ENCODE measurements at places on chromosomes 1 and 21.

DNA sequence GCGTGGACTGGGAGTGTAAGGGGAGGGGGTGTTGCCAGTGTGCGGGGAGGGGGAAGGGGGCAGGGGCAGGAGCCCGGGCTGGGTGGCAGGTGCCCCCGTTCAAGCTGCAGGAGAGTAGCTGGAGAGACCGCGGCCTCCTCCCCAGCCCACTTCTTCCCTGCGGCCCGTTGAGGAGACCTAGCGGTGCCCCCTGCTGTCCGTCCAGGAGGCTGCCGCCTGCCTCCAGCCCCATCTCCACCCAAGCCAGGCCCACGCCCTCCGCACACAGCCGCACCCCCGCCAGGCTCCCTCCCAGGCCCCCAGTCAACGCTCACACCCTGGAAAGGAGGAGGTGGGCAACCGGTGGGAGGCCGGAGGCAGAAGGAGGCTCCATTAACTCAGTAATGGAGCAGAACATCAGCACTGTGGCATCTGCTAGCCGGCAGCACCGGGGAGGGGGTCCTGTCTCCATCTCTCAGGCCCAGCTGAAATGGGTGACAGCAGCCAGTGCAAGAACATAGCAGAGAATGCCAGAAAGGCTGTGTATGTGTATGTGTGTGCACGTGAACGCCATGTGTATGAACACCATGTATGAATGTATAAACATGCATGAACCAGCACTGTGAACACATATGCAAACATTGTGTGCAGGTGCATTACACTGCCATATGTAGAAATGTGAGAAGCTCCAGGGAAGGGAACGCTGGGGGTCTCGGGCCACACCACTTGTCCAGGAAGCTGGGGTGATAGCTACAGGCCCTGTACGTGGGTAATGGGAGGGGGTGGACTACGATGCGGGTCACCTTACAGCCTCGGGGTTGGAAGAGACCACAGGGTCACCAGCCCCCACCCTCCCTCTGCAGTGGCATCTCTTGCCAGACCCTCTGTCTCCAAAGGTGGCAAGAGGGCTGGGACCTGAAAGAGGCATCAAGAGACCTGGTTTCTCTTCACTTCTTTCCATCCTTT is 84.6 kb downstream of the SYT2 start:
- DNase-seq: no peak

- no peak for DNase-seq
Measured at GRCh38 chr1:93960641-93961147, 51.5 kb upstream of the GCLM start.

DNA sequence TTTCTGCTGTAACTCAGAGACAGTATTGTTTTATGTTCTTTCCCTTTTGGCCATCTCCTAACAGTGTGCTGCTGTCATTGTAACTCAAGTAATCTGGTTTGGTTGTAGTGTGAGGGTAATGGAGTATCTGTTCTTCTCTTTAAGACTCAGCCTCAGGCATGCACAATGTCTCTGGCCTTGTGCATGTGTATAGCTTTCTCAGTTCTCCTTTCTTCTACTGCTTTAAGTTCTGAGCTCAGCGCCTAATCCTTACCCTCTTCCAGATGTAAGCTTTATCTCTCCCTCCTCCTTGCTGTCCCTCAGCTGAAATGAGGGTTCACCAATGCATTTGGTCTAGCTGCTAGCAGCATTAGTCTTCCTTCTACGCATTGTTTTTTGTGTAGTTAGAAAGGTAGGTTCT is 1420.4 kb upstream of the PRMT6 start:
- no peak for DNase-seq

DNA sequence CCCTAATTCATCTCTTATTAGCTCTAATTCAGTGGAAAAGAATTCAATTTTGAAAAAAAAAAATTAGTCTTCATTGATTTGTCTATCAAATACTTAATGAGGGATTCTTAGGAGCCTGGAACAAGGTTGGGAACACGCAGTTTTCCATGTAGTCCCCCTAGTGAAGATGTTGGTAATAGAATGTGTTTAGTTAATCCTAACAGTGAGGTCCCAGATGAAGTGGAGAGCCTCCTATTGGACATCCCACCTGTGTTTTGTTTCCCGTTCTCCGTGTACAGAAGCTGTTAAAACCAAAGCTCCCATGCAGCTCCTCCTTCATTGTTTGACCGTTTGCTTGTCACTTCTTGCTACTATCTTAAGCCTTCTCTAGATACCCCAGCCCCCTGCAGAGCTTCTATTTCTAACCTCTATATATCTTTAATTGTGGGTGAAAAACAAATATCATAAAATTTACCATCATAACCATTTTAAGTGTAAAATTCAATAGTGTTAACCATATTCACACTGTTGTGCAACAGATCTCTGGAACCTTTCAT is 67.5 kb downstream of the PCNX2 start:
- DNase-seq: no peak

GRCh38 chr1:243802736-243803135 is 47.3 kb downstream of the AKT3 start:
- DNase-seq: no peak

- no peak for DNase-seq
Measured at GRCh38 chr21:14685568-14685967, 139.5 kb upstream of the SAMSN1 start.

- no peak for DNase-seq
Measured at GRCh38 chr1:222452031-222452430, 95.9 kb downstream of the HHIPL2 start.

- DNase-seq: no peak
Measured at GRCh38 chr1:63318201-63318979, 4.0 kb upstream of the FOXD3 start.

DNA sequence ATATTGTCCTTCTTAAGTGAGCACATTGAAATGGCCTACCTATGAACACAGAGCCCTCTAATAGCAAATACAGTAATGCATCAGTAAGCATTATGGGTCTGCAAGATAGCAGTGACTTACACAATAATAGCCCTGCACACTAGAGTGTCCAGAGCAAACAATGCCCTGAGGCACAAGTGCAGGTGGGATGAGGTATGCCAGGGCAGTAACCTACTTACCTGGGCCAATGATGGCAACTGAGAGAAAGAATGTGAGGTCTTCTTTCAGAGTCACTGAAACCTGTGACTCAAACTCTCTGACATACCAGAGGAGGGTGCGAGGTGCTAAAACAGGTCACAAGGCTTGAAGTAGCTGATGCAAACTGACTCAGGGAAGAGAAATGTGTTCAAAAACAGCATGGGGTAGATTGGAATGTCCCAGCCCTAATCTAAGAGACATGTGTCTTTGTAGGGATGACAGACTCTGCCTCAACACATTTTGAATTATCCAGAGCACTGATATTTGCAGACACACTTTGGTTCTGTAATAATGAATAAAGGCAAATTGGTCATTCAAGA is 168.5 kb upstream of the RUNX1 start:
- peak; percentile 75 for DNase-seq

DNA sequence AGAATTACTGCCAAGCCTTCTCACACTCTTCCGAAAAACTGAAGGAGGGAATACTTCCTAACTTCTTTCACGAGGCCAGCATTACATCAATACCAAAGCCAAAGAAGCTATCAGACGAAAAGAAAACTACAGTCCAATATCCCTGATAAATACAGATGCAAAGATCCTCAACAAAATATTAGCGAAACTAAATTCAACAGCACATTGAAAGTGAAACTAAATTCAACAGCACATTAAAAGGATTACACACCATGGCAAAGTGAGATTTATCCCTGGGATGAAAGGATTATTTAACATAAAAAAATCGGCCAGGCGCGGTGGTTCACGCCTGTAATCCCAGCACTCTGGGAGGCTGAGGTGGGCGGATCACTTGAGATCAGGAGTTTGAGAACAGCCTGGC is 176.8 kb downstream of the FAF1 start:
- DNase-seq: no peak

DNA sequence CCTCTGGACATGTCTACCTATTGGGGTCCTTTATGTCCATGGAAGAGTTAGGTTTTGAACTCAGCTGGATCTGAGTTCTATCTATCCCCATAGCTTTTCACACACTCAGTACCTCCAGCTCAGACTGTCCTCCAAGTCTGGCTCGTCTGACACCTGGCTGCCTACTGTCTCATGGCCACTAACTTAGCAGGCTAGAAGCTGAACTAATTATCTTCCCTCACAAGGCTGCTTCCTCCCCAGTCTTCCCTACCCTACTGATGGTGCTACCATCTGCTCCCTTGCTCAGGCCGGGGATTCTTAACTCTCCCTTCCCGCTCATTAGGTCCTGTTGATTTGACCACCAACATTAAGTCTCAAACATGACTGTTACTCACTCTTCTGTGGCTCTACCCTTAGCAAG is 13.4 kb downstream of the VANGL2 start:
- no peak for DNase-seq

DNA sequence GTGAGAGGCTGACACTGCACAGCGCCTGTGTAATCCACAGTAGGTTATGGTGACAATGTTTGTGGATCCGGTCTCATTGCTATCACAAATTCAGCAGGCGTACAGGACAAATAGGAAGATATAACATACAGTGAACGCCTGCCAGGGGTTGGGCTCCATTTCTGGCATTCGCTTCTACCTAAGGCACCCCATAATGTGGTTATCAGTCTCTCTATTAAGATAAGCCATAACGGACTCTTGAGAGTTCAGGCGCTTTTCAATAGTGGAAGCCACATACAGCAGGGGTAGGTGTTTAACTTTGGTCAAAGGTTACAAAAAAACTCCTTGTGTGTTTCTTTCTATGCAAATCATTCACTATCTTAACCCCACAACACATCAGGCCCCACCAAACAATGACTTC is 72.8 kb downstream of the SIPA1L2 start:
- DNase-seq: no peak

DNA sequence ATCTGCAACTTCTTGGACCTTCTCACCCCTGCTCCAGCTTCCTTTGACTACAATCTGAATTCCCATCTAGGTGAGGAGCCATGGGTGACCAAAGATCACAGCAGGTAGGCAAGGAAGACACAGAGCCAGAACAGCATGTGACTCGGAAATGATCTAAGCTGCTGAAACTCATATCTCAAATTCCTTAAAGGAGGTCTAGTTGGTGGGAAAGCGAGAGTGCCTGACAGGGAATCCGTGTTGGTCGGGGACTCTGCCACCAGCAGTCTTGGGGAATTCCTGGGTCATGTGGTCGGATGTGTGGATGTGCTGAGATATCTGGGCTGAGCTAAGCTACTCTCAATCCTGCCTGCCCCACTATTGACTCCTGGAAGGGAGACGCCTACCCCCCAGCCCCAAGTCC is 3.2 kb upstream of the NUAK2 start:
- DNase-seq: no peak

- no peak for DNase-seq
Measured at GRCh38 chr1:30749691-30750583, 7.6 kb downstream of the LAPTM5 start.

- DNase-seq: peak; percentile 66
Measured at GRCh38 chr1:116122955-116123757, 12.0 kb downstream of the MAB21L3 start.

- DNase-seq: no peak
Measured at GRCh38 chr1:73821520-73821919, 376.5 kb downstream of the LRRIQ3 start.

GRCh38 chr1:84133479-84133878 is 10.6 kb upstream of the PRKACB start:
- DNase-seq: no peak

- no peak for DNase-seq
Measured at GRCh38 chr21:41772351-41773080, 5.7 kb upstream of the RIPK4 start.

DNA sequence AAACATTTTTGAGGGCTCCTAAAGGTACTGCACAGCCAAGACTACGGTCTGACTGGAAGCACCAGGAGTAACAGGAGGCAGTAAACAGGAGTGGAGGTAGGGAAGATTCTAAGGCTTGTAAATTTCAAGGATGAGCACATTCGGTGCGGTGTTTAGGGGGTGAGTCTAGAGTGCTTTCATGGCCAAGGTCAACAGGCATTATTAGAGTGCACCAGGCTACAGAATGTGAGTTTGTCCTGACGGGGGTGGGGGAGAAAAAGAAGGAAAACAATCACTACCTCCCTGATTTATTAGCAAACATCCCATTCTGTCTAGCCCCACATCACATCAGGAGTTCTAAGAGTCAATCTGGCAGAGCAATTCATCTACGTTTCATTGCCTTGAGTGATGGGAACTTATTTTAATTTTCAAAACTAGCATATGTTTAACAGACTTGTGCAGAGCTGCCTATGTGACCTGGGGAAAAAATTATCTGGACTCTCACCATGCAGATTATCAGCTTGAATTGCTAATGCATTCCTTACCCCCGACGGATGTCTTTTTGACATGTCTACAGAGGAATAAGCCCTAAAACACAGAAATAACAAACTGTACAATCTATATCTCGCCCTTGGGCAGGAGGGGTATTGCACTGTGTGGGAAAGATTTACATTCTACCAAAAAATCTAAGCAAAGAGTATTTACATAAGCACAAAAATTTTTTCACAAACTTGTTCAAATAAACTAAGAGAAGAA is 45.0 kb downstream of the APP start:
- no peak for DNase-seq

GRCh38 chr1:8763888-8764287 is 53.6 kb downstream of the RERE start:
- no peak for DNase-seq

DNA sequence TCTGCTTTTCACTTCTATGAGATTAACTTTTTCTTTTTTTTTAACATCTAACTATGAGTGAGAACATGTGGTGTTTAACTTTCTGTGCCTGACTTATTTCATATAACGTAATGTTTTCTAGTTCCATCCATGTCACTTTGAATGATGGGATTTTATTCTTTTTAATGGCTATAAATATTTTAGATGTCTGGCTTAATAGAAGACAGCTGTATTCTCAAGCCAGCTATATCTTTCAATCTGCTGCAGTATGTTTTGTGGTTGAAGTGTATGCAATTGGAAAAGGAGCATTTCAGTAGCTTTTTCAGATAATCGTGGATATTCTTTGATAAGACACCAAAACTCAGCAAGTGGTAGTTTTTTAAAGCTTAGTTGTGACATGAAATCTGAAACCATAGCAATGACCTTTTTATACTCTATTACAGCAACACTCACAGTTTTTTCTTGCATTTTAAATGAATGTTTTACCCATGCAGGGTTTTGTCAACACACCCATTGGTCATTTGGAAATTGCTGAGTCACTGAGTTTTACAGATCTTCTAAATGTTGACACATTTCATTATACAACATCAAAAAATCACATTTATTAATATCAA is 5.7 kb upstream of the SVBP start:
- DNase-seq: peak; percentile 82

DNA sequence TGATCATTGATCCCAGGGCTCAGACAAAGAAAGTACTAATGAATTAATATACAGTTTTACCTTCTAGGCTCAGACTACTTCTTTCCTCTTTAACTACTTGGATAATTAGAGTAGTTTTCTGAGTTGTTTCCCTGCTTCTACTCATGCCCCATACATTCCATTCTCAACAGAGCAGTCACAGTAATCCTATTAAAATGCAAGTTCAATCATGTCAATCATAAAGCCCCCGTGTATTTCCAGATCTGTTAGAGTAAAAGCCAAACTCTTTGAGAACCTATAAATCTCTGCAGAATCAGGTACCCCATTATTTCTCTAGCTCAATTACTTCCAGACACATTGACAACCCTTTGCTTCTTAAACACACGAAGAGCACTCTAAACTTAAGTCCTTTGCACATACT is 242.1 kb upstream of the PRMT6 start:
- DNase-seq: no peak

GRCh38 chr21:36966821-36967768 is 626 bp upstream of the HLCS start:
- no peak for DNase-seq

- DNase-seq: no peak
Measured at GRCh38 chr1:193157360-193157759, 29.1 kb downstream of the B3GALT2 start.

- DNase-seq: no peak
Measured at GRCh38 chr1:209622841-209623829, 29.1 kb downstream of the LAMB3 start.
